ENCODE measurements at places on chromosomes 3 and 15.

DNA sequence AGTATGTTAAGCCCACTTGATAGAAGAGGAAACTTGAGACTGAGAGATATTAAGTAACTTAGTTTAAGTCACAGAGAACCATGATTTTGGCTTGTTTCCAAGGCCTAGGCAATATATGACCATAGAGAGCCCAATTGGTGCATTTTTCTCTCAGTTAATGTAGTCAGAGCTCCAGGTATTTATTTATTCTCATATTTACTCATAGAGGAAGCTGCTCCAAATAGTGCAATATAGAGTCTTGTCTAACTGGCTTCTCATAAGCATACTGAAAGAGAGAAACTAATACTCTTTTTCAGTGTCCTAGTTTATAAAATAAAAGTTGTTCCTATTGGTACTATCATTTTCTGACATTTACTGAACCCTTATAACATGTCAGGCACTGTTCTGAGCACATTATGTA, 15.2 kb downstream of the TRNT1 start:
- DNase-seq, result no peak

DNA sequence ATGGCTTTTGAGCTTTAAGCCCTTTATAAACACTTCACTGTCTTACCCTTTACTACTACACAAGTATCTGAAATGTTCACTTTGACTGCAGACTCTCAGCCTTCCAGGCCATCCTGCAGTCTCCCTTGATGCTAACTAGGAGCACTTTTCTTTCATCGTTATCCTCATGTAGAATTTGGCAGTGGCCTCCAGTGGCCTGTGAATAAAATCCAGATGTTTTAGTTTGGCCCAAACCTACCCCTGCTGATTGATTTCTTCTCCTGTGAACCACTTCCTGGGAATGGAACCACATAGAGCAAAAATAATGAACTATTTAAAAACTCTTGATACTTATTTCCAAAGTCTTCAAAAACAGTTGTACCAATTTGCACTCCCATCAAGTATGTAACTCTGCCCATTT, 271.9 kb downstream of the FEZF2 start:
- DNase-seq, result no peak

DNA sequence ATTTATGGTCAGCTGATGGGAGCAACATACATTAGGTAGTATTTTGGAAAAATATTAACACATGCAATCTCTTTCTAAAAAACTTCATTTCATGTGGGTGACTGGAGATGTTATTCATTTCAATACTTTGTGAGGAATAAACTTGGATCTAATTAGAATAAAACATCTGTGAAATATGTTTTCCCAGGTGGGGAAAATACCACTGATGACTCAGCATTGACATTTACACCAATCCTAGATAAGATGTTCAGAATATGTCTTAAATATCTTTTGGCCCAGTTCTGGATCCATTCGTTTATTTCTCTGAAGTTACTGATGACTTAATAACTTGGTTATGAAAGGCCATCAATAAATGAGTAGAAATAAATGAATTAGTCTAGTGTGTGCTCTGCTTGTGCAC, 247.6 kb downstream of the CHST2 start:
- no peak for DNase-seq

GRCh38 chr3:172158741-172159140, 119.4 kb downstream of the FNDC3B start:
- DNase-seq, result no peak

GRCh38 chr3:161265916-161266571, 44.9 kb downstream of the NMD3 start:
- no peak for DNase-seq

- peak; percentile 86 for DNase-seq
Measured at GRCh38 chr3:24302396-24302795, 192.3 kb downstream of the THRB start.

DNA sequence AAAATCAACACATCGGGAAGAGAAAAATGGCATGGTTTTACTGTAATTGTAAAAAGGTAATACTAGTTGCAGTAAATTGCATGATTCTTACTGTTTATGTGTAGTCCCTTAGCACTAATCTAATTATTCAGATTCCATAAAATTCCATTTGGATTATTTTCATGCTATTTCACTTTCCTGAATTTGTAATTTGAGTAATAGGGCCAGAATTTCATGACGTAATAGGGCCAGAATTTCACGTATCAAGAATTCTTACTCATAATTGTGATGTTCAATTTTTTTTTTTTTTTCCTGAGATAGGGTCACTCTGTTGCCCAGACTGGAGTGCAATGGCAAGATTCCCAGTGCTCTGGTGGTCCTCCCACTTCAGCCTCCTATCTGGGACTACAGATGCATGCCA, 2.9 kb upstream of the U2SURP start:
- no peak for DNase-seq

GRCh38 chr3:119257654-119258410, 17.2 kb upstream of the B4GALT4 start:
- DNase-seq, result no peak
